Activated CD8-positive, alpha-beta memory T cell treated with anti-CD3 and anti-CD28 coated beads for 24 hours (primary cell): ENCODE measurements at places on chromosomes 3 and 15.

GRCh38 chr15:67186226-67186649, 68.2 kb downstream of the AAGAB start:
- no peak for DNase-seq

- no peak for DNase-seq
Measured at GRCh38 chr3:174325834-174326700, 533.1 kb upstream of the NAALADL2 start.

GRCh38 chr15:33022629-33023028, 171.9 kb downstream of the FMN1 start:
- DNase-seq = no peak

DNA sequence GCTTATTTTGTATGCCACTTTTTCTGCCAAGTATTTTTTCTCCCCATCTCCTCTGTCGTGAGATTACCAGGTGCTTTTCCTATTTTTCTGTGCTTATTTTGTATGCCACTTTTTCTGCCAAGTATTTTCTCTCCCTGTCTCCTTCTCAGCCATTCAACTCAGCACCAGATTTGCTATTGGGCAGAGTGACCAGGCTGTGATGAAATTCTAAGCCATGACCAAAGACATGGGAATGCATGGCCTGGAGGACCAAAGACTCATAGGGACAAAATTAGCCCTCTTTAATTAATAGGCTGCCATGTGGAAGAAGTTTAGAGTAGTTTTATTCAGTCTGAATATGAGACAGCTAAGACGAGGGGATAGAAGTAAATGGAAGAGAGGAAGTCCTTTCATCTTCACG, 257.4 kb downstream of the SQOR start:
- no peak for DNase-seq

DNA sequence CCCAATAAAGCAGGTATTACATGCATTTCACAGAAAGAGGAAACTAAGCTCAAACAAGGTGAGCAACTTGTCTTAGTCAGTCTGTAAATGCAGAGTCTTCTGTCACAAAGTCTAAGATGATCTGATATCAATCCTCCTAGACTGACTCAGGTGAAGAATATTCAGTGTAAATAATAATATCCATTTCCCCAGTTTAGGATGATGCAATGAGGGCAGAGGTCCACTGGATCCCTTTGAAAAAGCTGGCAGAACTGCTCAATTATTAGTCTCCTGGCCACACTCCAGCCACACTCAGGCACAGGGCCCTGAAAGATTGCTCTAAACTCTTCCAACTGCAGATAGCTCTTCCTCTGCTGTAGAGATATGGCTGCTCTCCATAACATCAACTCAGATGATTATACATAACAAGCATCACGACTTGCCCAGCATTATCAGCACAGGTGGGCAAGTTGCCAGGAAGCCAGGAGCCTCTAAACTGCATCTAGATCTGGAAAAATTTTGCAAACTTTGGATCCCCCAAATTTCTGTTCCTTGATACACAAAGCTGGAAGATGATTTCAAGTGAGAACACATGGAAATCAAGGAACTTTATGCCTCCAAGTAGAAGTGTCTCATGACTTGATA, 129.8 kb upstream of the CPNE4 start:
- DNase-seq = no peak

GRCh38 chr3:151002003-151002981, 29.8 kb upstream of the CLRN1 start:
- no peak for DNase-seq

DNA sequence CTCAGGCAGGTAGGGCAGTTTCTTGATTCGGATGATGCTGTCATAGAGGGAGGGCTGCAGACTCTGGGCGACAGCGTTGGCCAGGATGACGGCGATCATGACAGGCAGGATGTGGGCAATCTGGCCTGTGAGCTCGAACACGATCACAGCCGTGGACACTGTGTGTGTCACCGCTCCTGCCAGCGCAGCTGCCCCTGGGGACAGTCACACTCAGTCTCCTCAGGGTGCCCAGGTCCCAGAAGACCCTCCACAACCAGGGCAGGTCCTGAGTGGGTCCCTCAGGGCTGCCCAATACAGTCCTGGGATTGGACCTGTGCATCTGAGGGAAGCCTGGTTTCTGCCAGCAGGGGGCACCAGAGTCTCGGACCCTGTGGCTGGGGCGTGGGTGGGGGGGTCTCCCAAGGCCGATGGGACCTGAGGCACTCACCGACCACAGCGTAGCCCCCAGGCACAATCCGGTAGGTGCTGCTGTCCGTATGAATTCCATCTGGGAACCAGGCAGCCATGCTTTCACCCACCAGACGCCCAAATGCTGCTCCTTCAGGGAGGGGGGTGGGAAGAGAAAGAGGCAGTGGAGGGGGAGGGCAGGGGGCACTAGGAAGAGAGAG, 7.2 kb downstream of the CLCN2 start:
- DNase-seq = peak; percentile 87

DNA sequence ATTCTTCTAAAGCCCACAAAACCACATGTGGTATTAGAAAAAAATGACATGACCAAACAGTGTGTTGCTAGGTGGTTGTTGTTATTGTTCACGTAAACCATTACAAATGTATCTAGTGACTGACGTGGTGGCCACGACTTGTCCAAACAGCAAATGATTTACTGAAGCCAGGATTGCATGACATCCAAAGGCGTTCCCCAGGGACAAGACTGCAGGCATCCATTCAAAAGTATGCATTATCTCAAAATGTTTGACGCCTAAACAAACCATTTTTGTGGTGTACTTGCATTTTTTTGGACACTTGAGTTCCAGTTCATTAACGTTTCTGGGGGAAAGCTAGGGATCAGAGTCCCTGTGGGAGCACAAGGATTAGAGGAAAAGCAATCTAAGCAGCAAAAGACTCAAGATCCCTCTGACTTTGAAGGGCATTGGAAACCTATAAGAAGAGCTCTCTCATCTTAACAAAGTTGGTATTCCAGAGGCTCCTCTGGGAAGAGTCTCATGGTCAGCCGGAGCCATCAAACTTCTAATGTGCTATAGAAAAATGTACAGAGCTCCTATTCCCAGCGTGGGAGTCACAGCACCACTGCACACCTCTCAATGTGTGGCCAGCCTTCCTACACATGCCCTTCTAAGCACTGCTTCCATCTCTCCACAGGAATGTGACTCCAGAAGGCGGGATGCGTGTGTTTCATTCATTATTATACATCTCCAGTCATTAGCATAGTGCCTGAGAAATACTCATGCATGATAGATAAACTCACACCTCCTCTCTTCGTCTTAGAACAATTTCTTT, 62.9 kb downstream of the FBN1 start:
- no peak for DNase-seq

DNA sequence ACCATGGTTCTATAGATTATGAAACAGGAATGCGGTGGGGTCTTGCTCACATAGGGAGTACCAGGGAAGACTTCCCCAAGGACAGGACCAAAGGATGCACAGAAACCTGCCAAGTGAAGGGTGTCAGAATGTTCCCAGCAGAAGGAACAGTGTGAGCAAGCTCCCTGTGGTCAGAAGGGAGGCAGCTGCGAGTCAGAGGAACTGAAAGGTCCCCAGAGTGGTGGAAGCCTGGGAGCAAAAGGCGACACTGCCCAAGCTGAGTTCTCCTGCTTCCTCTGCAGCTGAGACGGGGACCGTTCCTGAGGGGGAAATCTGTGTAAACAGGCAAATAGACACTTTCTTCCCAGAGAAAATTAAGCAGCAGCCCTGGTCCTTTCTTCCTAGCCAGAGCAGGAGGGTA, 14.2 kb upstream of the SLC6A6 start:
- DNase-seq = no peak

DNA sequence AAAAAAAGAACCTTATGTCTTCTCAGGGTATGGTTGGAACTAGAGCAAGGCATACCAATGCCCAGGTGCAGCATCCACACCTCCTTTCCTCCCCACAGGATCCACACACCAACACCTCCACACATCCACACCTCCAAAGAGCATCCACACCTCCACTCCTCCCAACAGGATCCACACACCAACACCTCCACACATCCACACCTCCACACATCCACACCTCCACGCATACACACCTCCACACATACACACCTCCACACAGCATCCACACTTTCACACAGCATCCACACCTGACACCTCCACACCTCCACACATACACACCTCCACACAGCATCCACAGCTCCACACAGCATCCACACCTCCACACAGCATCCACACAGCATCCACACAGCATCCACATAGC, 5.3 kb downstream of the MESP1 start:
- no peak for DNase-seq

GRCh38 chr3:143855183-143855582, 6.9 kb upstream of the SLC9A9 start:
- DNase-seq = no peak

DNA sequence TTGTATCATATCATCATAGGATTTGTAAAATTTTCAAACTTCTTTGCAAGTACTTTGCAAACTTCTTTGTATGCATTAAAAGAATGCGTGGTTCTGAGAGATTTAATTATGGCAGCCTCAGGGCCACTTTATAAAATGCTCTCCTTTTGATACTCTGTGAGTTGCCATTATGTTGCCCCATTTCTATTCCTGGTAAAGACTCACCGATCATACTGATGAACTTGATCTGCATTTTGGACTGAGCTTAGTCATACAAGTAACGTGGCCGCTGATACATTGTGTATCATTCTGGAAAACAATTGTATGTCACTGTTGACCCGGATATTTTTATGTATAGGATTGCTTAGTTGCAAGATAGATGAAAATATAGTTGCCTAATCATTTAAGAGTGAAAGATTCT, 38.8 kb downstream of the AKAP13 start:
- no peak for DNase-seq

- DNase-seq = no peak
Measured at GRCh38 chr3:56189536-56189935, 278.7 kb downstream of the ERC2 start.

GRCh38 chr3:144106970-144107369, 135.3 kb downstream of the DIPK2A start:
- no peak for DNase-seq

- DNase-seq = peak; percentile 19
Measured at GRCh38 chr15:66879531-66880368, 177.7 kb downstream of the SMAD6 start.

- DNase-seq = no peak
Measured at GRCh38 chr15:27899583-27900285, 199.4 kb downstream of the OCA2 start.

DNA sequence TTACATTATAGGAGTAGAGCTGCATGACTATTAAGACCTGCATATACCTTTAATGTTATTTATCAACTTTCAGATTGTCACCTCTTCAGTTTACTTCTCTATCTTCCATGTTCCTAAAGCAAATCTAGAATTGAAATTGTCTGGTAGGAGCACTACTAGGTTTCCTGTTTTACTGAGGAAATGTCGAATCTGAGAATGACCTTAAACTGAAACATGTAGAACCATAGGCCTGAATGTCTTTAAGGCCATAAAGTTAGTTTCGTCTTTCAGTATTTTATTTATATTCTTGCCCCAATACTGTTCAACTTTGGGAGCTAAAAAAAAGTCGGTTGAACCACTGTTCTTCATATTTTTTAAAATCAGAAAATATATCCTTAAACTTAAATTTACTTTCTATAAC, 92.7 kb downstream of the IL1RAP start:
- DNase-seq = no peak

DNA sequence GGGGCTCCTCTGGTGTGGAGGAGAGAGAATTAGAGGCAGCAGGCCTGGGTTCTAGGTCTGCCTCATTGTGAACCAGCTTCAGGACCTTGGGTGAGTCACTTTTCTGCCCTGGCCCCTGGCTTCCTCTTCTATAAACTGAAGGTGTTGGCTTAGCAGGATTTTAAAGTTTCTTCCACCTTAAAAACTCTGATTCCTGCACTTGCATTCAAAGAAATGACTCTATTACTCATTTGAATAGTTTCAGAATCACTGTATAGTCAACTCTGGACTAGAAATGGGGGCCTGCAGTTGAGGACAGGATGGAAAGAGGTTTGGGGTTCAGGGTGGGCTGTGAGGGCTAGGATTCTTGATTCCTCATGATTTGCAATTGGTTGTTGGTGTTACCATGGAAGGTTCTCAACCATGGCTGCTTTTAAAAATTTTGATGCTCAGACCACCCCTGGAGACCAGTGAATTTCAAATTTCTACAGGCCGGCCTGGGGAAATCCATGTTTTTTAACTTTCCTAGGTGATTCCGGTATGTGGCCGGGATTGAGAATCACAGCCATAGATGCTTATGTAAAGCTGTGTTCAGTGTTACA, 19.9 kb downstream of the SMAD3 start:
- DNase-seq = no peak

DNA sequence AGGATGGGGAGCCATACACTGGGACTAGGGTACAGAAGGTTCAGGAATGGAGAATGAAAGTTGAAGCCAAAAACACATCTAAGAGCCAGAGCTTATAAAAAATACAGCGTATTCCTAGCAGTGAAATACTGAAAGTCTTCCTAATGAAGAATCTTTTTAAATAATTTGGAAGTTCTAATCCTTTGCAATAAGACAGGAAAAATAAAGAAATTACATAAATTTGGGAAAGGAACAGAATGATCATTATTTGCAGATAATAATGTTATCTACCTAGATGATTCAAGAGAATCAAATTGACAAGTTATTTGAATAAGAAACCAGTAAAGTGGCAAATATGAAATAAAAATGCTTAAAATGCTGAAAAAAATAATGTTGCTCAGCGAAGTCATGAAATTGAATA, 32.3 kb upstream of the NR2F2 start:
- DNase-seq = no peak

DNA sequence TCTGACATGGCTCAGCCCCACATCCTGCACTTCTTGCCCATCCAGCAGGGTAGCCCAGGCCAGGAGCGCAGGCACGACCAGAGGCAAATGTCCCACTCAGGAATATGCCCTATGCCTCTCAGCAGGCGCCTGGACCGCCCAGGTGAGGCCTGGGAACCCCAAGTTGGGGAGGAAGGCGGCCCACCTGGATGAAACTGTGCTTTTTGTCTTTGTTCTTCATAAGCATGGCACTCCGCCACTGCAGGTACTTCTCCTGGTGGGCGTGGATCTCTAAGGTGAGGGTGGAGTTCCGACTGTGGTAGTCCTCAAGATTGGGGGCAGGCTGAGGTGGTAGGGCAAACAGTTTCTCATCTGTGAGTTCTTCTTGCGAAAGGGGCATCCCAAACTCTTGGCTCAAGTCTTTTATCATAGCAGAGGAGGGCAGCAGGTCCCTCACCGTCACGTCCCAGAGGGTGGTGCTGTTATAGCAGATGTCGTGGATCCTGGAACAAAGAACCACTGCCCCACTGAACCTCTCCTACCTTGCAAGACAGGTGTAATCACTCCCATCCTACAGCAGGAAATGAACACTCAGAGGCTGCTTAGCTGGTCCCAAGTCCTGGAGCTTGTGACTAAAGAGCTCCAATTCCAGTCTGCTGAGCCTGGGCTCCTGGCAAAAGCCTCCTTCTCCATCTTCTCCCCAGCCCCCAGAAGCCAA, 53.2 kb downstream of the ACAD9 start:
- DNase-seq = no peak

GRCh38 chr15:91870876-91871537, 17.5 kb downstream of the SLCO3A1 start:
- no peak for DNase-seq
